ENCODE measurements at places on chromosomes 16 and 17.

- DNase-seq = no peak
Observed at GRCh38 chr16:72241930-72242329, 70.0 kb upstream of the PMFBP1 start.

DNA sequence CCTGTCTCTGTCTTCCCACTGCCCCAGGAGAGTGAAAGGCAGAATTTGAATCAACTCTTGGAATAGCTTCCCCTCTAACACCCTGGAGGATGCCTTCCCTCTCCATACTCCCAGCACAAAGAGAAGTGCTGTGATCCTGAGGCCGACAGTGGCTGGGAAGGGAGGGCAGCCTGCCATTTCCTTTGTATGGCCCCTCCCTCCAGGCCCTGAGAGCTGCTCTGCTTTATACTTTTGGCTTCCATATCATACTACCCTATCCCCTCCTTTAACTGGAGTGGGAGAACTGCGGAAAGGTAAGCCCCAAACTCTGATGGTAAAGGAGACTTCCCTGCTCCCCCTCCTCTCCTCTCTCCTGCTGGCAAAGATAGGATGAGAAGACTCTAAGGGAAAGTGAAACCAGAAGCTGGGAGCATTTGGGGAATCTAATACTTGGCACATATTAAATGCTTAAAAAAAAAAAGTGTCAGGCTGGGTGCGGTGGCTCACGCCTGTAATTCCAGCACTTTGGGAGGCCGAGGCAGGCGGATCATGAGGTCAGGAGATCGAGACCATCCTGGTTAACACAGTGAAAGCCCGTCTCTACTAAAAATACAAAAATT lies 4.1 kb upstream of the MED24 start:
- DNase-seq = no peak

DNA sequence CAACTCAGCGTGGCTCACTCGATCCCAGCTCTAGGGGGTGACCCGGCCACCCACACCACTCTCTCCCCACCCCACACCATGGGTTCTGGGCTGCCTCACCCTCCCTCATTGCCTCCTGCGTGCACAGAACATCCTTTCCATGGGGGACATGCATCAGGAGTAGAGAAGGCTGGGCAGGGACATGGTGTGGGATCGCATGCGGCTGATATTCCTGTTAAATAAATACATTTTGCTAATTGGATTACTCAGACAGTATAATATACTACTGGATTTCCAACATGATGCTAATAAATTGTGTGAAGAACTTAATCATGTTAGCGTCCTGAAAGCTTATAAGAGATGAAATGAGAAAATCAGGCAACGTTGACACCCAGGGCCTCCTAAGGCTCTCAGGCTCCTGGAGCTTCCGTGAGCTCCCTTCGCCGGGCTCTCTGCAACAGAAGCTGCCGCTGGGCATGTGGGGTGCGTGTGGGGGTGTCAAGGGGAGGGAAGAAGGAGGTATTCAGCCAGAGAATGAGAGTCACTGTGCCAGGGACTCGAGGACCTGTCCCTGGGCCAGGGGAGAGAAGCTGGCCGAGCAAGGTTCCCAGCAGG lies 173.1 kb upstream of the TNRC6C start:
- no peak for DNase-seq

DNA sequence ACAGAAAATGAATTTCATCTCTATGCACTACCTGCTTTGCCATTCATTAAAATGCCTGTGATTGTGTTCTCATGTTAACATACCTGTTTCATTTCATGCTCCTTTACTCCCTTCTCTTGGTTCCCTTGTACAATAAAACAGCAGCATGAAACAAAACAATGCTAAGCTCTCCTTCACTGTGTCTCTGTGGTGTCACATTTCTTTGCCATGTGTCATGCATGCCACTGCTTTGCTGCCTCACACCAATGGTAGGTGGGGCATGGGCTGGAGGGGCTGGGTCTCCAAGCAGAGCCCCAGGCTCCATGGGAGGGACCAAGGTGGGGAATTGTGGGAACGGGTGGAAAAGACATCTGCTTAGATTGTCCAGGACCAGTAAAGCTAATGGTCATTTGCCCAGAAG lies 83.6 kb downstream of the RGS9 start:
- DNase-seq = no peak

DNA sequence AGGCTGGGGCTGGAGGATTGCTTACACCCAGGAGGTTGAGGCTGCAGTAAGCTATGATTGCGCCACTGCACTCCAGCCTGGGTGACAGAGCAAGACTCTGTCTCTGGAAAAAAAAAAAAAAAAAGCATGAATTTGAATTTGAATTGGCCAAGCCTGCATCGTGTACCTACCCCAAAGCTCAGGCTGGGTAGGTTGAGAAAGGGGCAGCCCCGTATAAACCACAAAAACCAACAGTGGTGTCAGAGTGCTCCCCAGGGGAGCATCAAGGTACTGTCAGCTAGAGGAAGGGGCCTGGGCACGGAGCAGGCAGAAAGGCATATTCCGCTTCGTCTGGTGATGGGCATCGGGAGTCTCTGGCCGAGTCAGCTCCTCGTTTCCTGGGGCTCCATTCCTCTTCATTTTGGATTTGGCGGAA lies 40.9 kb downstream of the RAP1GAP2 start:
- DNase-seq = peak; percentile 62
